ENCODE measurements at places on chromosomes 4 and X.

DNA sequence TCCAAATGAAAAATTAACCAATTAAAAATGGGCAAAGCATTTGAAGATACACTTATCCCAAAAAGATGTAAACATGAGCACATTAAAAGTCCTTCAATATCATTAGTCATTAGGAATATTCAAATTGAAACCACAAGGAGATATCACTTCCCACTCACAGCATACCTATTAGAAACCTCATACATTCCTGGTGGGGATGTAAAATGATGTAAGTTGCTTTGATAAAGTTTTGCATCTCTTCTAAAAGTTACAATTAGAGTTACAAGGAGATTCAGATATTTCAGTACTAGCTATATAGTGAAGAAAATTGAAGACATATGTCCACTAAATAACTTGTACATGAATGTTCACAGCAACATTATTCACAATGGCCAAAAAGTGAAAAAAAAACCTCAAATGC, 1109.3 kb upstream of the LCORL start:
- DNase-seq, result no peak

DNA sequence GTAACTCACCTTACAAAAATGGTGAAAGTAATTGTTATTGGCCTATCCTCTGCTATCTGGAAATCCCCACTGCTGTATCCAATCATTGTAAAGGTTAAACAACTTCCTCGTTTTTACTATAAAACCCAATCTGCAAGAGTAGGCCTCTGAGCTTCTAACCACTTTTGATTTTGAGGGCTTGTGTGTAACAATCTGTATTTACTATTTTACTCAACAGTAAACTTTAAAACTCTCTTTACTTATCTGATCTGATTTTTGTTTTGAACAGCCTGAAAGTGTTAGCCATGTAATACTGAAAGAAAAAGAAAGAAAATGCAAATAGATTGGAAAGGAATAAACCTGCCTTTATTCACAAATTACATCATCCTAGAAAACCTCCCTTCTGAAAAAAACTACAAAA, 63.1 kb downstream of the SLC10A7 start:
- peak; percentile 6 for DNase-seq

GRCh38 chr4:133268205-133268604, 119.1 kb downstream of the PCDH10 start:
- DNase-seq, result no peak

- DNase-seq, result no peak
These were observed 58.4 kb upstream of the SLIT2 start for GRCh38 chr4:20193141-20193936.

- DNase-seq, result no peak
These were observed 8.9 kb upstream of the PCDH18 start for GRCh38 chr4:137541181-137541580.

GRCh38 chr4:13088726-13089658, 395.1 kb downstream of the RAB28 start:
- DNase-seq, result no peak

GRCh38 chr4:148834804-148835631, 392.8 kb upstream of the NR3C2 start:
- DNase-seq, result no peak

- DNase-seq, result no peak
These were observed 124.3 kb upstream of the RASGEF1B start for GRCh38 chr4:81595798-81596610.

DNA sequence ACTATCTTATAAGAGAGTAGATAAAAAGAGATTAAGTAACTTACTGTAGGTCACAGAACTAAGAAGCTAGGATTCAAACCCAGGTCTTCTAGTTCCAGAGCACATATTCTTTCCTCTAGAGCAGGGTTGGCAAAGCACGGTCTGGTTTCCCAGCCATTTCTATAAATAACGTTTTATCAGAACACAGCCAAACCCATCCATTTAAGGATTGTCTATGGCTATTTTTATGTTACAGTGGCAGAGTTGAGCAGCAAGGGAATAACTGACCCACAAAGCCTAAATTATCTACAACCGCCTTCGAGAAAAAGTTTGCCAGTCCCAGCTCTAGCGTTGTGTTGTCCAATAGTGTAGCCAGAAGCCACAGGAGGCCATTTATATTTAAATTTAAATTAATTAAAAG, 7.5 kb downstream of the TMEM144 start:
- DNase-seq, result no peak

DNA sequence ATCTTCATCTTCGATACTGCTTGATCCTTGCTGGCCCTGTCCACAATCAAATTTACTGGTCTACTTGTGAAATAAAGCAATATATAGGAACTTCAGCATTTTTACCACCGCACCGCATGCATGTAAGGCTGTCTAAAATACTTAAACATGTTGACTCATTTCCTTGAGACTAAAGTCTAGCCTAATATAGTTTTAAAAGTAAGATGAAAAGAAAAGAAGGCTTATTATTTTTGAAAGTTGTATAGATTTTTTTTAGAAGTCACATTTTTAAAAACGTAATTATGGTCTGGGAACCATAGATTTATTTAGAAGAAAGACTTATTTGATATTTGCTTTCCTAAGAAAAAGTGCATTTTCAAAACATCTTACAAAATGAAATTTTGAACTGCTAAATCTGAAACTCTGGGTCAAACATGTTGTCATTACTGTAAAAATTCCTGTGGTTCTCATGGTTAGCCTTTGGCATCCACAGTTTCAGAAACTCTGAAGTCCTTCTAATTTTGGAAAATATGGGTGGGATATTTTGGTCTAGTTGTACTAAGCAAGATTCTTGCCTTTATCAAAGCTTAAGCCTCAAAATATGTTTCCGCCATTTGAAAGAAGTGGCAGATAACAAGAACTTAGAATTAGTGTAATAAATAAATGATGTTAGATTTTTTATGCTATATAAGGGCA, 423.5 kb upstream of the CTSO start:
- no peak for DNase-seq

- no peak for DNase-seq
These were observed 33.1 kb upstream of the CYP4V2 start for GRCh38 chr4:186158021-186158813.

GRCh38 chrX:17633546-17633945, 103.7 kb upstream of the SCML1 start:
- DNase-seq, result no peak

DNA sequence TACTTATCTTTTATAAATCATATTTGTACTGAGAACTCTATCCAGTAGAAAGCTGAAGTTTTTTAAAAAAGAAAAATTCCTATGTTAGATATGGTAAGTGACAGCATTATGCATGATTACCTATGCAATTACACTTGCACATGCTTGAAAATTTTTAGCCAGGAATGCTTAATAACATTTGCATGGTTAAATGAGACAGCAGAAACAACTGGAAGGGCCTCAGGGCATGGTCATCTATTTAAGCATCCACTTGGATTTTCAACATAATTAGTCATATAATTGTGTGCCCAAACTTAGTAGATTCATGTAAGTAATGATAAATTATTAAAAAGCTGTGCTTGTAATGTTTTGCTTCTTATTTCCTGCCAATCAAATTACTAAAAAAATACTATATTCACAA, 151.9 kb downstream of the TTC29 start:
- DNase-seq, result no peak

GRCh38 chrX:130994671-130995070, 63.5 kb upstream of the ARHGAP36 start:
- DNase-seq, result peak; percentile 10

- DNase-seq, result no peak
These were observed 819.5 kb downstream of the TECRL start for GRCh38 chr4:63589796-63590195.

DNA sequence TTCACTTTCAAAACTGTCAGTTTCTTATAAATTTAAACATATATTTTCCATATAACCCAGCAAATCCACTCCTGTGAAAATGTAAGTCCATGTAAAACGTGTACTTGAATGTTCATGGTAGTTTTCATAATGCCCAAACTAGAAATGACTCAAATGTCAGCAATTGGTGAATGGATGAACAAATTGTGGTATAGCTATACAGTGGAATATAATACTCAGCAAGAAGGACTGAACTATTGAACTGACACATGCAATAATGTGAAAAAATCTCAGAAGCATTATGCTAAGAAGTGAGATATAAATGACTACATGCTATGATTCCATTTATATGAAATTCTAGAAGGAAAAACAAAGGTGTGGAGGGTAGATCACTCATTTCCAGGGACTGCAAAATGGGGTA, 52.2 kb downstream of the USP53 start:
- DNase-seq, result no peak

DNA sequence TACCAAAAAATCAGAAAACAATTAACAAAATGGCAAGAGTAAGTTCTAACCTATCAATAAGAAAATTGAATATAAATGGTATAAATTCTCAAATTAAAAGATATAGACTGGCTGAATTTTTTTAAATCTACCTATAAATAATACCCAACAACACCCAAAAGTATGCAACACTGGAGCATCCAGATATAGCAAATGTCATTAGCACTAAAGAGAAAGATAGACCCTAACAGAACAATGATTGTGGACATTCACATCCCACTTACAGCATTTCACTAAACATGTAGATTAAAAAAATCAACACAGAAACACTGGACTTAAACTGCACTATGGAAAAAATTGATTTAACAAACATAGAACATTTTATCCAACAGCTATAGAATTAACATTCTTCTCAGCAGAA, 673.0 kb upstream of the GRID2 start:
- DNase-seq, result no peak
